ENCODE measurements at places on chromosomes 5 and 9. TPM values are rescaled to one million over a fixed set of nuclear protein-coding genes. Genes with fewer than 3 reads are reported as not detected.

The UBAC1 gene
- total RNA-seq: 51.9 TPM

The SLC28A3 gene
- total RNA-seq: not detected

The C8G gene
- 0.59 TPM for total RNA-seq

The COL27A1 gene
- total RNA-seq: 15.3 TPM

The CDX1 gene
- not detected for total RNA-seq

The RFX3 gene
- total RNA-seq: 43.6 TPM

DNA sequence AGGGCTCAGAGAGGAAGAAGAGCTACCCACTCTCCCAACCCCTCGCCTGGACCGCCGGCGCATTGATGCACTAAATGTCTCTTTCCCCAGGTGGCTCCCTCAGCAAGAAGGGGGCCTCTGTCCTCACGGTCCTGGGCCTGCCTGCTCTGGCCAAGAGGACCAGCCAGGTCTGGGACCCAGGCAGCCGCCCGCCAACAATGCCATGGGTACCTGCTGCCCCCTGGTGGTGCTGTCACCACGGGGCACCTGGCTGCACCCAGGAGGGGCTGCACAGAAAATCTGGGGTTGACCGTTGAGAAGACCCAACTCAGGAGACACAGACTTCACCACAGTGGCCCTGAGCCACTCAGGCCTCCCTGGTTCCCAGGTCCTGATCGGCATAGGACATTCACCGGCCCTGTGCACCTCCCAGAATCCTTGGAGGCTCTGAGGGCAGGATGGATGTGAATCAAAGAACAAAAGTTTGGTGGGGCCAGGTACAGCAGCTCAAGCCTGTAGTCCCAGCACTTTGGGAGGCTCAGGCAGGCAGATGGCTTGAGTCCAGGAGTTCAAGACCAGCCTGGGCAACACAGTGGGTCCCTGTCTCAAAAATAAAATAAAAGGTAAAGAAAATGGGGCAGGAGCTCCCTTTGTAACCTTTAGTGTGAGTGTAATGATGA, 2.4 kb upstream of the VAV2 start:
- peak; percentile 95 for DNase-seq

DNA sequence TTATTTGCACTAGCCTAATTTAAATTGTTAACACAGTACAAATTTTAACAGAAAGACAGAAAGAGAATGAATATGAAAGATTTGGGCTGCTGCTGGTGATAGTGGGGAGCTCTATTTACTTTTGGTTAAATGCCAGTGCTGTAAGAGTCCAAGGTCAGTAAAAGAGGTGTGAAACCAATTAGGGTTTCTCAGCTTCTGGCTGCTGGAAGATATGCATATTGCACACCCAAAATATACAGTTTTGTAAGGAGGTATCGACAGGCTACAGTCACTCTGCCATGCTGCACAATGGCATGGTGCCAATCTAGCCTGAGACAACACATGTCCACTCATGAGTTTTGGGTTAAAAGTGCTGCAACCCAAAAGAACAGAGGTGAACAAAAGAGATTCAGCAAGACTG, 79.3 kb downstream of the PPP2R2B start:
- DNase-seq: no peak

- no peak for DNase-seq
Measured at GRCh38 chr9:109739760-109740159, 40.2 kb upstream of the PALM2AKAP2 start.

DNA sequence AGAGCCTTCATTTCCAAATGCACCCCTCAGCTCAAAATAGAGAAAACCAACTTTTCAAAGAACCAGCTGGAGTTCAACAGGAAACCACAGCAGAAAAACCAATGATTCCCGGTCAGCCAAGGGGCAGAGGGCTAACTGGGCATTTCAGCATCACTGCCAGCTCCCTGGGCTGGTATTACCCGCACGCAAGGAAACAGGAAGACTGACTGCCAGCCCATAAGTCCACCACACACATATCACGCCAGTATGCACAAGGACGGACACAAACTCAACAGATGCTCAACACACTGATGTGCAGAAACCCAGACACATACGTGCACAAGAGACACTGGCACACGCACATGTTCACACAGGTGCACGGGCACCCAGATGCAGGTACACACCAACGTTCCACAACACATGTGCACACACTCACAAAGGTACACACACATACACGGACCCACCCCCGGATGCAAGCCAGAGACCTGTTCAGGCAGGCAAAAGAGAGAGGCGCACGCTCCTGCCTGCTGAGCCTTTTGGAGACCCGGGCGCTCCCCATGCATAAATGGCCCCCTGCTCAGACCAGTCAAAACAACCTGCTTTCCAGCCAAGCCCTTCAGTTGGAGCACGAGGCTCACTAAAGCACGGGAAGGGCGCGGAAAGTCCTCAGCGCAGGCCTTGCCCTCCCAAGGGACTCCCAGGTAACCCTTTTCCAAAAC, 2.1 kb downstream of the ADAMTS2 start:
- DNase-seq: no peak

GRCh38 chr5:40033411-40033810, 608.6 kb upstream of the DAB2 start:
- DNase-seq: no peak

GRCh38 chr9:34371886-34372466, 4.7 kb downstream of the MYORG start:
- no peak for DNase-seq

DNA sequence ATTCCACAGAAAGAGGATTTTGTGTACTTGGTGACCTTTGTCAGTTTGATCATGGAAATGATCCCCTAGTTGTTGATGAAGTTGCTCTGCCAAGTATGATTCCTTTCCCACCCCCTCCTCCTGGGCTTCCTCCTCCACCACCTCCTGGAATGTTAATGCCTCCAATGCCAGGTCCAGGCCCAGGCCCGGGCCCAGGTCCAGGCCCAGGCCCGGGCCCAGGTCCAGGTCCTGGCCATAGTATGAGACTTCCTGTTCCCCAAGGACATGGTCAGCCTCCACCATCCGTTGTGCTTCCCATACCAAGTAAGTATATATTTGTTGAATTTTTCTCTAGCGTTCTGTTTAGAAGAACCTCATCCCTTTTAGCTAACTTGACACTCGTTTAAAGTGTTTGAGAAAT, 30.0 kb downstream of the RBM27 start:
- DNase-seq: no peak

- peak; percentile 28 for DNase-seq
Measured at GRCh38 chr5:78509884-78510769, 138.4 kb downstream of the LHFPL2 start.

DNA sequence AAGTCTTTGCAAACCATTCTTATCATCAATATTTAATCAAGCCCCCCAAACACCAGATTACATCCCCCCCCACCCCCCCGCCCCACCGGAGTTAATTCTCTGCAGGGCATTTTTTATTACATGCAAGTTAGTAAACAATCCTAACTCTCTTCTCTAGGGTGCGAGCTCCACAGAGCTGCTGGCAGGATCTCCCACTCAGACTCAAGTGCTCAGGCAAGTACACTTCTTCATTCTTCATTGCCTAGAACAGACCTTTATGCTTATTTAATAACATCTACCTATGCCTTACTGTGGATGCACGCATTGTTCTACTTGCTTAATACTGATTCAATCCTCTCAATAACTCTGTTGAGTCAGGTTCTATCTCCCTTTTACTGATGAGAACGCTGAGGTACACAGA, 9.9 kb downstream of the SAXO1 start:
- DNase-seq: no peak

DNA sequence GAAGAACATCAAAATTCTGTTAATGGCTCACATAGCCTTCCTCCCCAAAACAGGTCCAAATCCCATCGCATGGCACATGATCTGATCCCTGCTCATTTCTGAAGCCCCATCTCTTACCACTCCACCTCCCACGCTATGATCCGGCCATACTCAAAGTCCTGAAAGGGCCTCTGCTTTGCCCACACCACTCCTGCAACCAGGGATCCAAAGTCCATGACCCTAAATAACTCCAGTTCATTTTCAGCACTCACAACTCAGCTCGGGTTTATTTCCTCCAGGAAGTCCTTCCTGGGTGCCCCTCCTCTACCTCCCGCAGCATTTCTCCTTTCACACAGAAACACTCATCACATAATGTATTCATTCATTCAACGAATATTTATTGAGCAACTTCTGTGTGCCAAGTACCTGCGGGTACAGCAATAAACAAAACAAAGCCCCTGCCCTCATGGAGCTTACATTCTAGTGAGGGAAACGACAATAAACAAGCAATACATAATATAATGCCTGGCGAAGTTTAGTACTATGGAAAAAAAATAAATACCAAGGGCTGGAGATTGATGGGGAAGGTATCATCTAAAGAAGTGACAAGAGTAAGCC, 2.7 kb downstream of the TTLL11 start:
- DNase-seq: no peak

GRCh38 chr9:34311499-34312185, 17.4 kb downstream of the KIF24 start:
- no peak for DNase-seq

DNA sequence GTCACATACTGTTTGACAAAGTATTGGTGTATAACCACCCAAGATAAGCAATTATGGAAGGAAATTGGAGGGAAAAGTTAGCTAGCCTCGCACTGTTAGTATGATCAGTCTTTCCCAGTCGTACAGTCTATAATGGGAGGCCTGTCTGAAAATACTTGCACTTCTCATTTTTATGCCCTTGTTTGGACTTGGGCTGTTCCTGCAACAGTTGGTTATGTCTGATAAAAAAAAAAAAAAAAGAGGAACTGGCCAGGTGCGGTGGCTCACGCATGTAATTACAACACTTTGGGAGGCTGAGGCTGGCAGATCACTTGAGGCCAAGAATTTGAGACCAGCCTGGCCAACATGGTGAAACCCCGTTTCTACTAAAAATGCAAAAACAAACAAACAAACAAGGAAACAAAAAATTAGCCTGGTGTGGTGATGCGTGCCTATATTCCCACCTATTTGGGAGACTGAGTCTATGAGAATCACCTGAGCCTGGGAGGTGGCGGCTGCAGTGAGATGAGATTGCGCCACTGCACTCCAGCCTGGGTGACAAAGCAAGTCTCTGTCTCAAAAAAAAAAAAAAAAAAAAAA, 58.3 kb upstream of the ANKRD33B start:
- DNase-seq: no peak

All from neural crest cell (in vitro differentiated cells).